Peyer's patch (tissue), 4 donors: ENCODE measurements at places on chromosomes 4 and X. TPM values are rescaled to one million over a fixed set of nuclear protein-coding genes. Genes with fewer than 3 reads are reported as not detected.

NLGN4X gene
- 2.0 TPM for total RNA-seq

DNA sequence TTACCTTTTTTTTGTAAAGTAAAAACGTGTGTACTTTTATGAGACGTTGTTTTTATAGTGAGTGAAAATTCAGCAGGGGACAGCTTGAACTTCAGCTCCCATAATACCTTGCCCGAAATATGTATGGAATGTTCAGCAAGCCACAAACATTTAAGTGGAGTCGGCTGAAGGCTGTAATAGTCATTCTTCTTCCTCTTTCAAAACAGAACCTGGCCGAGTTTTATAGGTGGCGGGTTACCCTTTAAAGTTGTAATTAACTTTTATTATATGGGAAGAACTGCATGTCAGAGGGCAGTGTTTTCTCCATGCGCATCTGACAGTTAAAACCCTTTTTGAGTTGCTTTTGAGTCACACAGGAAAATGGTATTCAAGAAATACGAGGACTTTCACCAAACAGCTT lies 50.7 kb downstream of the CLDN34 start:
- no peak for DNase-seq
- no peaks in the 10 kb centered on the region for H3K4me1 ChIP-seq
- H3K27me3 ChIP-seq, result no peaks in the 10 kb centered on the region
- peak overlapping the region; percentile 56 for H3K4me3 ChIP-seq
- H3K27ac ChIP-seq, result no peak overlapping the region

- H3K27ac ChIP-seq, result no peak overlapping the region
- H3K4me3 ChIP-seq, result no peak overlapping the region
- no peaks in the 10 kb centered on the region for H3K27me3 ChIP-seq
- H3K36me3 ChIP-seq, result no peaks in the 10 kb centered on the region
- no peak for DNase-seq
- no peaks in the 10 kb centered on the region for H3K4me1 ChIP-seq
These were observed 71.1 kb upstream of the ZCCHC13 start for GRCh38 chrX:74232859-74233258.

ERAS gene
- total RNA-seq, result not detected

PDE6B gene
- 0.27 TPM for total RNA-seq

- no peaks in the 10 kb centered on the region for H3K27me3 ChIP-seq
- DNase-seq, result no peak
- no peaks in the 10 kb centered on the region for H3K36me3 ChIP-seq
- no peak overlapping the region for H3K4me3 ChIP-seq
These were observed 47.2 kb downstream of the AFAP1 start for GRCh38 chr4:7892212-7893019.

RUFY3 gene
- total RNA-seq, result 52.5 TPM

GRCh38 chr4:148141501-148141900 lies 300.7 kb downstream of the NR3C2 start:
- H3K4me1 ChIP-seq, result no peaks in the 10 kb centered on the region
- no peak overlapping the region for H3K4me3 ChIP-seq
- no peaks in the 10 kb centered on the region for H3K27me3 ChIP-seq
- no peak overlapping the region for H3K27ac ChIP-seq
- no peak for DNase-seq
- H3K36me3 ChIP-seq, result peaks cover 36% of the 10 kb centered on the region

SORBS2 gene
- total RNA-seq, result 55.3 TPM

RGS12 gene
- 36.5 TPM for total RNA-seq

- no peak for DNase-seq
- H3K27me3 ChIP-seq, result no peaks in the 10 kb centered on the region
- no peak overlapping the region for H3K4me3 ChIP-seq
- H3K36me3 ChIP-seq, result no peaks in the 10 kb centered on the region
- no peak overlapping the region for H3K27ac ChIP-seq
- no peaks in the 10 kb centered on the region for H3K4me1 ChIP-seq
These were observed 650.7 kb downstream of the IL1RAPL1 start for GRCh38 chrX:29237972-29238371.

PDLIM3 gene
- total RNA-seq, result 25.2 TPM

COL25A1 gene
- not detected for total RNA-seq

OTOP1 gene
- total RNA-seq, result not detected

RHOXF1 gene
- not detected for total RNA-seq

GRCh38 chr4:53376900-53377299 lies 541 bp upstream of the FIP1L1 start:
- no peaks in the 10 kb centered on the region for H3K27me3 ChIP-seq
- peak overlapping the region; percentile 94 for H3K4me3 ChIP-seq
- peaks cover 8% of the 10 kb centered on the region for H3K4me1 ChIP-seq
- H3K27ac ChIP-seq, result peak overlapping the region; percentile 83
- H3K36me3 ChIP-seq, result no peaks in the 10 kb centered on the region
- no peak for DNase-seq

ELF4 gene
- total RNA-seq, result 17.3 TPM

- H3K27ac ChIP-seq, result peak overlapping the region; percentile 72
- H3K4me3 ChIP-seq, result no peak overlapping the region
- H3K36me3 ChIP-seq, result no peaks in the 10 kb centered on the region
- peaks cover 4% of the 10 kb centered on the region for H3K4me1 ChIP-seq
These were observed 57.8 kb downstream of the TMEM131L start for GRCh38 chr4:153523941-153524386.
